ENCODE measurements at places on chromosomes 11 and 22.

DNA sequence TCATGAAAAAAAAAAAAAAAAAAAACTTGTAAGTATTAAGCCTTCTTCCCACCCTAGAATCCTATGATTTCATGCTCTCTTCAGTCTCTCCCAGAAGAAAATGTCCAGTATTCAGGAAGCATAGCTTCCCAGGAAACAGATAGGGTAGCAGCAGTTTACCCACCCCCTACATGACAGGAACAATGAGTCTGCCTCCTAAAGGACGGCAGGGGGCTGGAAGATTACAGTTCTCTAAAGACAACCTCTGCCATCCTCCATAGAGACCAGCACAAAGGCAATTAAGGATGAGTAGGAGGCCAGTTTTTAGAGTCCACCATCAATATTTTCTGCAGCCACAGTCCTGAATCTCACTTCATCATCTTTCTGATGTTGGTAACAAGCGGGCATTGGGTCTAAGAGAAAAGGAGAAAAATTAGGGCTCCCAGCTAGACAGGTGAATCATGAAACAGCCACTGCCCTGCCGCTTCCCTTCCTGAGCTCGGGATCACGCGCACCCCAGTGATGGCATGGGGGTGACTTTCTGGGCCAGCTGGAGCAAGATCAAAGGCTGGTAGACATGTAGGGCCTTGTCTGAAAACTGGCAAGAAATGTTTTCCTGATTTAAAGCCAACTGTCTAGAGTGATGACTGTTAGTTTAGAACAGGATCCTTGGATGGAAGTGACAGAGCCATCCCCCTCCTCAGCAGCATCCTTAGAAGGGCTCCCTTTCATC, 322.8 kb downstream of the LARGE1 start:
- DNase-seq, result no peak

GRCh38 chr11:32809313-32809712, 14.9 kb upstream of the CCDC73 start:
- peak; percentile 79 for DNase-seq

DNA sequence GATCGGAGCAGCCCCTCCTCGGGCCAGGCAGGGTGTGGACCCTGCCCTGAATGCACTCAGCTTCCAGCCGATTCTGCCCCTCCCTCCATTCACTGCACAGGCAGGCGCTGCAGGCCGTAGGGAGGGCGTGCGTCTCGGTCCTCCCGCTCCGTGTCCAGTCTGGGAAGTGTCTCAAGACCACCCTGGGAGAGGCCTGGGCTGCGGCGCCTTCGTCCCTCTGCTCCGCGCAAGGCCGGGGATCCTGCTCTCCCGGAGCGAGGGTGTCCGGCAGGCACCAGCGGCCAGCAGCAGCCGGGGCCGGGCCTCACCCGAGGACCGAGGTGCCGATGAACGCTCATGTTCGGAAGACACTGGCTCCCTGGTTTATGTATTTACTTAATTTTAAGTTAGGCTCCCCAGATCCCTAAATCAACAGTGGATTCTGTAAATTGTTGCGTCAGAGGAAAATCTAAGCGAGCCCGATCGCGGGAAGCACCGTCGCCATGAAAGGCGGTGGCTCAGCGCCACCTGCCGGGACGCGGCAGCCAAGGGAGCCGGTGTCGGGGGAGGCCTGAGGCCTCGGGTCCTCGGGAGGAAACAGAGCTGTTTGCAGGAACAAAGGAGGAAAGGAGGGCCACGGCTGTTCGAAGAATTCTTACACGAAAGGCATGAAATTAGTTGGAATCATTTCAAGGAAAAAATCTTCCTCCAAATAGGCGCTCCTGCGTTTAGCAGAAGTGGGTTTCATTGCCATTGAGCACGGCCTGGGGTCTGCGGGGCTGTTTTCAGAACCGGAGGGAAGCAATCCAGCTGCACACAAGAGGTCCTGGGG, 195.3 kb downstream of the BRD1 start:
- peak; percentile 6 for DNase-seq

DNA sequence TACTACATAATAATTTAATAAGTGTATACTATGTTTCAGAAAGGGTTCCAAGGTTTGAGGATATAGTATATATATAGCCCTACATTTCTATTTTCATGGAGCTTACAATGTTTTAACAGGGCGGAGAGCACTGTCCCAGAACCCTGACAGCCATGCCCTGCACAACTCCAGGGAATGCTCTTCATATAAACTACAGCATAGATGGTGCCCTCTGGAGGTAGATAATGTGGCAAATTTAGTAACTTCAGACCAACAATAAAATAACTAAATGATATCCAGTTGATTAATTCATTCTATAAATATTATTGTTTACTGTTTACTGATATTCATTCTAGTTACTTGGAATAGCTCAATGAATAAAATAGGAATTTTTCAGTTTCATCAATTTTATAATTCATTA, 693.7 kb upstream of the CCDC179 start:
- DNase-seq, result no peak

GRCh38 chr11:125968354-125968753, 22.5 kb downstream of the VSIG10L2 start:
- peak; percentile 73 for DNase-seq

All from fibroblast of villous mesenchyme (primary cell).